Activated T-helper 1 cell treated with Interleukin-2 at 50 U/mL for 16 hours (primary cell): ENCODE measurements at places on chromosomes 5 and 9.

- DNase-seq: no peak
These were observed 20.5 kb downstream of the SEMA4D start for GRCh38 chr9:89477384-89477783.

- DNase-seq: no peak
These were observed 309.8 kb downstream of the TAF11L14 start for GRCh38 chr5:17944046-17944445.

DNA sequence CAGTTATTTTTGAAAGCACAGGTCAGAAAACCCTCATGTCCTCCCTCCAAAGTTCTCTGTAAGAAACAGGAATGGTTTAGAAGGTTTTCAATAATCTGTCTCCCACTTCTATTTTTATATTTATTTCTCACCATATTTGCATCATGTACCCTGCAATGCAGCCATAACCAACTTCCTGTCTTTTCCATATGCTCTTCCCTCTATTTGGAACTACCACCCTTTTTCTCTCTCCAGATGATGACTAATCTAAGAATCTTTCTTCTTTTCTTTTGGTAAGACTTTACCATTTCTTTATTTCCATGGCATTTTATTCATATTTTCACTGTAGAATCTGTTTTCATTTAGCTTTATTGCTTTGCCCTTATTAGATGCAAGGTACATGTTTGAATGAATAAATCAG is 33.9 kb downstream of the MAN2A1 start:
- DNase-seq: no peak

DNA sequence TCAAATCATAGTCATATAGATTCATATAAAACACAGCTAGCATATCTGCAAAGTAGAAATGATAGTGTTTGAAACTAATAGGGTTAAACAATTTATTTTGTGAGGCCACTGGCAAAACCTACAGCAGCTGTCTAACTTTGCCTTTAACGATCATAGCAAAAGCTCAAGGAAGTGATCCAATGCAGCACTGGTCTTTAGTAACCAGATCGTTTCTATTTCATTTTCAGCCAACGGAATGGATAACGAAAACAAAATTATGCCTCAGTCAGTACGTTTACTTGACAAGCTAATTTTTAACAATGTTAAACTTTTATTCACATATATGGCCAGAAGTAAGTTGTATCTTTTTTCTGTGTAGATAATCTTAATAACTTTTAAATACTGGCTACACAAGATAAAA is 17.7 kb downstream of the MLLT3 start:
- DNase-seq: no peak

DNA sequence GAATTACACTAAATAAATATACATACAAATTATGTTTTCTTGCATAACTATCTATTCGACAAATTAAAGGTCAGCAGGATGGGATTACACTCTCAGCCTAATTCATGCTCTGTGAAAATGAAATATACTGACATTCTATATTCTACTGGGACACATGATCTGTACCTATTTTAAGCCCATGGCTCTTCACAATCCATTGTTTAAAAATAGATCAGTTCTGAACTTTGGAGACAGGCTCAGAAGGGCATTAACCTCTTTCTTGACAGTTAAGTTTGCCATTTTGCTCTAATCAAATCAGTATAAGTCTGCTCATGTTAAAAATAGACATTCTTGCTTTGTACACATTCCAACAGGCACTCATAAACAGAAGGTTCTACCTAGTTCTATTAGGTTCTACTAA is 361.2 kb downstream of the HCN1 start:
- DNase-seq: no peak

- no peak for DNase-seq
These were observed 4.1 kb downstream of the ERCC6L2 start for GRCh38 chr9:95879591-95879990.

- DNase-seq: peak; percentile 22
These were observed 851 bp downstream of the NACC2 start for GRCh38 chr9:136093995-136094881.

- no peak for DNase-seq
These were observed 7.2 kb upstream of the DUSP1 start for GRCh38 chr5:172777881-172778814.

- no peak for DNase-seq
These were observed 6.5 kb upstream of the PAX5 start for GRCh38 chr9:37040508-37041127.

DNA sequence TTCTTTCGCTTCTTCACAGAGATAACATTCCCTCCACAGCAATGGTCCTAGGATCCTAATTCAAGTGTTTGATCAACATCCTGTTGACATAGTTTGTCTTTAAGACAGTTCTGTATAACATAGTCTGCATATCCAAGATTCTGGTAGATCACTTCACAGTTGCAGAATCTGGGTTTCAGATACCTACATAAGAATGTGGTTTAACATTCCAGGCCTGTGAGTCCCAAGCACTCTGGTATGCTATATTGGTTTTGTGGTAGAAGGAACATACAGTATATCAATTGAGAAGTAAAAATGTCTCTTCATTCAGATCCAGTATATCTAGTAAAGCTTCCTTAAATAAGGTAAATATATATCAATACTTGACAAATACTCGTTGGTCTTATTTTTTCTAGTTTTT is 914.2 kb upstream of the CDH6 start:
- no peak for DNase-seq
